ENCODE measurements at places on chromosomes 5 and 9.
A peak's percentile ranks its signal among the peaks of the same experiment; 100 is the strongest.

GRCh38 chr5:73450137-73450536 lies 1.6 kb upstream of the FOXD1 start:
- DNase-seq = no peak

- DNase-seq = no peak
These were observed 2269.7 kb downstream of the MAT2B start for GRCh38 chr5:165775111-165775510.

- peak; percentile 7 for DNase-seq
These were observed 4.8 kb upstream of the SMU1 start for GRCh38 chr9:33081128-33081851.

DNA sequence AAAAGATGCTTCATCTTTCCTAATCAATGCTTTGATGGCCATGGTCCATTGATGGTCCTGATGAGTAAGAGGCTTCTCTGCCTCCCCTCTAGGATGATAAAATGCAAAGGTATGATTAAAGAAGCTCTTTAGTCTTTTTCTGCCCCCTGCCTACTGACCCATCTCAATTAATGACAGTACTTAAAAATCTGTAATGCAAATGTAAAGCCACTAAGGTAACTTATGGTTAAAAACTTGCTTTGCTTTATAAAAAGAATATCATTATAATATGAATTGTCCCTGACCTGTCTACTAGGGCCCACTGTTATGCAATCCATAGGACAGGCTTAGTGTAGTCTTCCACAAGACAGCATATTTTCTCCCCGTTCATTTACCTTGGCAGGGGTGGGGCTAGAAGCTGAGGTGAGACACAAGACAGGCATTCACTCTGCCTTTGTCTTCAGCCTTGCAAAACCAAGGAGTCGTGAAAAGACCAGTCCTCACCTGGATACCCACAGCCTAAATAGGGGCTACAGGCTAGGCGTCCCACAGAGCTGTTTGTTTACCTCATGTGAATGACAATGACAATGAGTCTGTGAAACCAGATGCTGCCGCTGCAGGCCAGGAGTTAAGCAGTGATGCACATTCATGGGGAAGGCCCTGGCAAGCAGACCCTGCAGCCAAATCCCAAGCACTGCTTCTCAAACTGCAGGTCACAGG lies 60.4 kb downstream of the BNC2 start:
- no peak for DNase-seq

GRCh38 chr5:169225830-169226356 lies 75.0 kb downstream of the SLIT3 start:
- no peak for DNase-seq

GRCh38 chr9:122158202-122158601 lies 1.4 kb downstream of the NDUFA8 start:
- no peak for DNase-seq

GRCh38 chr9:35522187-35522586 lies 32.3 kb downstream of the RUSC2 start:
- DNase-seq = no peak

DNA sequence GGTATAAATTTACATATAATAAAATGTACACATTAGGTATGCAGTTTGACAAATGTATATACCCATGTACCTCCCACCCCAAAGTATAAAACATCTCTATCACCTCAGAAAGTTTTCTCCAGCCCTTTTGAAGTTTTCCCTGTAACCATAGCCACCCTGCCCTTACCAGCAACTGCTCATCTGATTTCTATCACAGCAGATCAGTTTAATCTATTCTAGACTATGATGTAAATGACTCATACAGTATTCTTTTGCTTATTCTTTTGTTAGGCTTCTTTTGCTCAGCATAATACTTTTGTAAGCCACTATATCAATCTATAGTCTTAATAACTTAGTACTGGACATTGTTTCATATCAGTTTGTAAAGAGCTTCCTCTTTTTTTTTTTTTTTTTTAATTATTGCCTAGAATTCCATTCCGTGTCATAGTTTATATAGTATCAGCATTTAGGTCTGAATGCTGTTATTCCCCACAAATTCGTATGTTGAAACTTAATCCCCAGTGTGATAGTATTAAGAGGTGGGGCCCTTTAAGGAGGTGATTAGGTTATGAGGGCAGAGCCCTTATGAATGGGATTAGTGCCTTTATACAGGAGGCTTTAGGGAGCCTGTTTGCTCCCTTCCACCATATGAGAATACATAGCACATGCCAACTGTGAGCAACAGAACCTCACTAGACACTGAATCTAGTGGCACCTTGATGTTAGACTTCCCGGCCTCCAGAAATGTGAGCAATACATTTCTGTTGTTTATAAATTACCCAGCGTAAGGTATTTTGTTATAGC lies 20.3 kb downstream of the MELK start:
- DNase-seq = no peak

- no peak for DNase-seq
These were observed 167.3 kb upstream of the IRX1 start for GRCh38 chr5:3428334-3428733.

DNA sequence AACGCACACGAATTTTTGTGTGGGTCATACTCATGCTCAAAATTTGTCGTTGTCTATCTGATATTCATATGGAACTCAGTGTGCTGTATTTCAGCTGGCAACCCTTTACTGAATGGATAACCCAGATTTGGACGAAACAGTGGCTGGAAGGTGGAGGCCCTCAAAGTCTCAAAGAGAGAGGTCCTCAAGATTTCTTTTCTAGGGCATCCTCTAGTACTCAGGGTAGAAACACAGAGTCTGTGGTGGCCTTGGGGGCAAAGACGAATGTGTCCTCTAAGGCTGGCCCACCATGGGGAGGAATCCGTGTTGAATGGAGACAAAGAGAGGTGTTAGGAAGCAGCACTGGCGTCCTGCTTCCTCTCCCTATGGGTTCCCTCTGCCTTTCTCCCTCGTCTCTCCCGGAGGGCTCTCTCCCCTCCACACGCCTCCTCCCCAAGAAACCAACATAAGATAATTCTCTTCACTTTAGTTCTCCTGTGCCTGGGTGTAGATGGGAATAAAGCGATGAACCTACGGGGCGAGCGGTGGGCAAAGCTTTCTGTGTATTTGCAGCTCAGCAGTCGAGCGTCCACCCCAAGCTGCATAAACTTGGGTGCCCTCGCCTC lies 333.7 kb downstream of the CWC27 start:
- no peak for DNase-seq

- no peak for DNase-seq
These were observed 688 bp downstream of the SNX24 start for GRCh38 chr5:122846051-122846550.

GRCh38 chr9:431701-432100 lies 217.0 kb downstream of the DOCK8 start:
- no peak for DNase-seq
